IPS DF 6.9 (cell line): ENCODE measurements at places on chromosomes 12 and 14.

GRCh38 chr12:73361864-73362230, 1089.7 kb downstream of the TRHDE start:
- H3K27me3 ChIP-seq = no peaks in the 10 kb centered on the region
- H3K27ac ChIP-seq = no peak overlapping the region
- H3K4me1 ChIP-seq = no peaks in the 10 kb centered on the region
- no peaks in the 10 kb centered on the region for H3K36me3 ChIP-seq
- no peak for DNase-seq

- H3K4me1 ChIP-seq = no peaks in the 10 kb centered on the region
- no peaks in the 10 kb centered on the region for H3K27me3 ChIP-seq
- no peak overlapping the region for H3K27ac ChIP-seq
- no peaks in the 10 kb centered on the region for H3K36me3 ChIP-seq
- DNase-seq = no peak
These were observed 16.1 kb downstream of the PLEK2 start for GRCh38 chr14:67395876-67396189.

- DNase-seq = no peak
- H3K27me3 ChIP-seq = no peaks in the 10 kb centered on the region
- peaks cover 2% of the 10 kb centered on the region; the same call in 1 of the 2 replicates for H3K4me1 ChIP-seq
- H3K4me3 ChIP-seq = no peak overlapping the region
- no peaks in the 10 kb centered on the region; the same call in 1 of the 2 replicates for H3K36me3 ChIP-seq
These were observed 56.6 kb downstream of the RNF34 start for GRCh38 chr12:121456551-121456950.

DNA sequence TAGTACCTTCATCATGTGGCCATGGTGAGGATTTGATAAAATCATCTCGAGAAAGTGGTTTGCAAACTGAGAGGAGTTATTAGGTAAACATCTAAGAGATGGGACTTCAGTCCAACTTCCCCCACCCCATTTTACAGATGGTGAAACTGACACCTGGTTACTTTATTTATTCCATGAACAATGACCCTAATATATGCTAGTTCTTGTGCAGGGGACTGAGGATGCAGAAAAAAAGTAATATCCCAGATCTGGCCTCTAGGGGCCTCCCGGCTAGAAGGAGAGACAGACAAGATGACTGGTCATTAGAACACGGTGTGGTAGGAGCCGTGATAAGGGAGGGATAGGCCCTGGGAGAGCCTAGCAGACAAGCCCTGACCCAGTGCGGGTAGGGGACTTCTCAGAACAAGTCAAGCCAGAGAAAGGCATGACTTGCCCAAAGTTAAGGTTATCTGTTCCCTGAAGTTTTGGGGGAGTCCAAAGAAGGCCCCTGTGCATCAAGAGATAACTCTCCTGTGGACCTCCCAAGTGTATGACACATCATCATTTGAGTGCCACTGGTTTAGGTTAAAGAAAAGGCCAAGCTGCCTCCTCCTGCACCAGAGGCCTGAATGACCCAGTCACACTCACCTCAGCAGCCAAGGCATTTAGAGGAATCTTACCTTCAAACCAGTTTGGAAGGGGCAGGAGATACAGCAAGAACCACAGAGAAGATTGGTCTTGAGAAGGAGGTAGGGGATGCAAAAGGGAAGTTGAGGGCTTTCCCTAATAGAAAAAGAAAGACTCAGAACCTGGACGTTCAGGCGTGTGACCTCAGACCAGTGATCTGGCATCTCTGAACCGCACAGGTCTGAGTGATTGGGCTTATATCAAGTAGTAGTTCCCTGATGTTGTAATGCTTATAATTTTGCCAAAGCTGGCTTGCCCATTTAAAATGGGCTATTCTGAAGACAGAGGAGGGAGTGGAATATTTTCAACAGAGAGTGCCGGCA, 1.6 kb downstream of the CMKLR1 start:
- no peaks in the 10 kb centered on the region for H3K36me3 ChIP-seq
- no peak overlapping the region for H3K4me3 ChIP-seq
- no peaks in the 10 kb centered on the region for H3K27me3 ChIP-seq
- H3K27ac ChIP-seq = no peak overlapping the region
- peak; percentile 37 for DNase-seq

- peak overlapping the region; percentile 74 for H3K4me3 ChIP-seq
- DNase-seq = no peak
- no peak overlapping the region for H3K27ac ChIP-seq
- H3K36me3 ChIP-seq = peaks cover 6% of the 10 kb centered on the region; the same call in 1 of the 2 replicates
These were observed 661 bp downstream of the DENR start for GRCh38 chr12:122753319-122753650.

GRCh38 chr14:74950795-74951442, 4.5 kb downstream of the PGF start:
- no peak overlapping the region for H3K27ac ChIP-seq
- no peak overlapping the region for H3K4me3 ChIP-seq
- no peaks in the 10 kb centered on the region for H3K36me3 ChIP-seq
- H3K27me3 ChIP-seq = no peaks in the 10 kb centered on the region; the same call in 1 of the 2 replicates

- no peak overlapping the region for H3K4me3 ChIP-seq
- no peaks in the 10 kb centered on the region for H3K27me3 ChIP-seq
- no peak for DNase-seq
- no peaks in the 10 kb centered on the region for H3K4me1 ChIP-seq
These were observed 30.7 kb downstream of the OTOGL start for GRCh38 chr12:80129895-80130530.

DNA sequence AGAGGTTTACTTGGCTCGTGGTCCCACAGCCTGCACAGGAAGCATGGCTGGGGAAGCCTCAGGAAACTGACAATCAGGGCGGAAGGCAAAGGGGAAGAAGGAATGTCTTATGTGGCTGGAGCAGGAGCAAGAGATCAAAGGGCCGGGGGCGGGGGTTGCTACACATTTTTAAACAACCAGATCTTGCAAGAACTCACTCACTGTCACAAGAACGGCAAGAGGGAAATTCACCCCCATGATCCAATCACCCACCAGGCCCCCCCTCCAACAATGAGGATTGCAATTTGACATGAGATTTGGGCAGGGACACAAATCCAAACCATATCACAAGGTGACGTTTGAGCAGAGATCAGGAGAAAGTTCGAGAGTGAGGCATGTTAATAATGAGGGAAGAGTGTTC, 163.7 kb upstream of the RPH3A start:
- no peaks in the 10 kb centered on the region for H3K27me3 ChIP-seq
- no peak for DNase-seq
- no peaks in the 10 kb centered on the region for H3K4me1 ChIP-seq
- no peak overlapping the region for H3K27ac ChIP-seq
- no peaks in the 10 kb centered on the region for H3K36me3 ChIP-seq

GRCh38 chr14:56813143-56813551, 2.9 kb upstream of the OTX2 start:
- peaks cover 69% of the 10 kb centered on the region for H3K27me3 ChIP-seq
- no peak overlapping the region for H3K27ac ChIP-seq
- H3K4me1 ChIP-seq = peaks cover 7% of the 10 kb centered on the region; the same call in 1 of the 2 replicates
- H3K4me3 ChIP-seq = no peak overlapping the region
- DNase-seq = no peak
